ENCODE measurements at places on chromosomes 2 and 18.

GRCh38 chr2:153455403-153455802 lies 23.2 kb downstream of the RPRM start:
- no peak for DNase-seq

DNA sequence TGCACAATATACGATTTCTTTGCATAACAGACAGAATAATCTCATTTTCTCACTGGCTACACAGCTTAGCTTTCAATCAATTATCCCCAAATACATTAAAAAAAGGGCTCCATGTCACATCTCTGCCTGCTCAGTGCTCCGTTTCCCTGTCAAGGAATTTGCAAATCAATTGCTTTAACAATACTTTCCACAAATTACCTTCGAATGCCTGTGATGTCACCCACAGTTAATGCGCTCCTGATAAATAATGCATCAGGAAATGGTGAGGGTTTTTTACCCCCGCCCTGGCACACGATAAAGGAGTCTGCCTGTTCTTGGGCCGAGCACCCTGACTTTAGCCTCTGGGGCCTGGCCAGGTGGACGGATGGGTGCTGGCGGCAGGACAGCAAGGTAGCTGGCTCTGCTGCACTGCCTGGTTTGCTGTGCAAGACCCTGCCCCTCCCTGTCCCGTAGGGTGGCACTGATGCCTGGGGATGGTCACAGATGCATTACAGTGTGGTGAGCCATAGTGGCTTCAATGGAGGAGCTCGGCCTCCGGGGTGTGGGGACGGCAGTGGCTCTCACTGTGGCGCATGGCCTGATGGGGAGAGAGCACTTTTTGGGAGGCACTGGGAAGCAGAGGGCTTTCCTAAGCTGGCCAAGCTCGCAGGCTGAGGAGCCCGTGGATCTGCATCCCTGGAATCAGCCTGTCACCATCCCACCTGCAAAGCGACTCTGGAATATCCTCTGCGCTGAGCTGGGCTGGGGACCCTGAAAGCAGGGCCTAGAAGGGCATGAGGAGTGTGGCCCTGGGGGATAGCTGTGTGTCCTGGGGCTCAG lies 88.3 kb upstream of the HS6ST1 start:
- no peak for DNase-seq

DNA sequence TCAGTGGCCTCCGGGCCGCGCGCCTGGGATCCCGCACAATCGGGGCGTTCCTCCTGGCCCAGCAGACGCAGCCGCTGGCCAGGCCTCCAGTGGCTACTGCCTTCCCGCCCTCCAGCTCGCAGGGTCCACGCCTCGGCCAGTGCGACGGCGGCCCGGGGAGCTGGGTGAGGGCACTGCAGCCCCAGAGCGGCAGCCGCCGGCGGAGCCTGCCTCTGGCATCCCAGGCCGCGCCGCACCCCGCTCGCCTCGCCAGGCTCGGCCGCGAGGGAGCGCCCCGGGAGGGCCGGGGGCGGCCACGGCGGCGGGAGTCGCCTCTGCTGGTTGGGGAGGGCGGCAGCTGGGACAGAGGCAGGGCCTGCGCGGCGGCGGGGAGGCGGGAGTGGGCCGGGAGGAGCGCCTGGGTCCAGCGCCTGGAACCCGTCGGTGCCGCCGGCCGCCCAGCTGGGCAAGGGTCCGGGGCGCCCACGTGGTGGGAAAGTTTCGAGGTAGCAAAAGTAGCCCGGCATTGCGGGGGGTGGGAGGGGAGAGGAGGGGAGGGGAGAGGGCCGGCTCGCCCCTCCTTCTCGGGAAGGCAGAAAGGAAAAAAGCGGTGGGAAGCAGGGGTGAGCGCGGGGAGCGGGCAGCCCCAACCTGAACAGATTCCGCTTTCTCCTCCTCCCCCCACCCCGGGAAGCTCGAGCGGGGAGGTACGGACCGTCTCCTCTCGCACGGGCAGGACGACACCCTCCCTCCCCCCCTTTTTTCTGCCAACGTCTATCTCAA lies 1.5 kb upstream of the INHBB start:
- no peak for DNase-seq

DNA sequence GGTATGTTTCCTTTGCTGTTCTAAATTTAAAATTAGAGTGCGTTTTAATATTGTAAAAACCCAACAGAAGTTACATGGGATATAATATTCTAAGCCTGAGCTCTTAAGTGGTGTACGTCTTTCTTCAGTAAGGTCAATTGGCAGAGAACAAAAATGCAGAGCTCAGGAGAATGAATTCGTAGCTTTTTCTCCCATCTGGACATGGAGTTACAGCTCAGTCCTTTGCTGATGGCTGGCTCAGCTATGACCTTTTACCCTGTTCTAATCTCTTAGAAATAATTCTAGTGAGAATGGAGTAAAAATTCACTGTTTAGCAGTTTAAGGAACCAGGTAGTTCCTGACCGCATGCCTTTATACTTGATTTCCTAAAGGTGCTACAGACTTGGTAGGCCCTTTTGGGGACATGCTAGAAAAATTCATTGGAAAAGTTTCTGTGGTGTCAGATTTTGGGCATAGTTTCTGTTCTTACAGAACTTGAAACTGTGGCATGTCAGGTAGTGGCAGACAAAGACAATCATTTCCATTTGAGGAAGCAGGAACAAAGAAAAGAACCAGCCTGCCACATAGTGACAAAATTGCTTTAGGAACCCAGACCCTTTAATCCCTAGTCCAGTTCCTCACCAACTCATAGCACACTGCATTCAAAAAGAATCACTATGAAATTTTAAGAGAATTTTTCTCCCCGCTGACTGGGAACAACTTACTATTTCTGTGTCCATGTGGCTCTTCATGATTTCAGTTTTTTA lies 566.8 kb upstream of the ZNF804A start:
- no peak for DNase-seq

DNA sequence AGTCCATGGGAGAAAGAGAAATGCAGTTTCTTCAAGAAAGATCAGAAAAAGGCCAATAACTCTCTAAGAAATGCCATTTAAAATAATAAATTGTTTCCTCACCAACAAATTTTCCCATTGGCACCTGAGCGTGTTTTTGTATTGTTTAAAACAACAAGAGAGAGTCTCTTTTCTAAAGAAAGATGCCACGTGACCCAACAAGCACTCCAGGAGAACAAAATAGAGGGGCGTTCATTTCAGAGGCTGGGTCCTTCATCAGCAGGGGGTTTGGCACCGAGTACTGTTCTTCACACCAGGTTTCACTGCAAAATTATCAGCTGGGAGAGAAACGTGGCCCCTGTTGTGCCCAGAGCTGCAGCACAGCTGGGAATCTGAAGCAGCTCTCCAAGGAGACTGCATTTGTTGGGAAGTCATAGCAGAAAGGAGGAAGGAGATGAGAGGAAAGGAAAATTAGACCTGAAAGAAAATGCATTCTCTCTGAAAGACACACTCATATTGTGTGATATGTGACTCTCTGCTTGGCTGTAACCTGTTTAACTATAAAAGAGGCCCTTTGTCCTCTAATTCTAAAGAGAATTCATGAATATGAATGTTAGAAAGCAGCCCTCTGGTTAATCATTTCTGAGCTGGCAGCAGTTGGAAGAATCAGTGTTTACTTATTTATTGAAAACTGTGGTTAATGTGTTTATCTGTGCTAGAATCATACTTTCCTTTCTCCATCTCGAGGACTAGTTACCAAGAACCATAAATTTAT lies 205.3 kb upstream of the CDH20 start:
- DNase-seq: no peak
